ENCODE measurements at places on chromosomes 3 and 15.

GRCh38 chr15:57551715-57552677 lies 39.7 kb upstream of the MYZAP start:
- DNase-seq = no peak

DNA sequence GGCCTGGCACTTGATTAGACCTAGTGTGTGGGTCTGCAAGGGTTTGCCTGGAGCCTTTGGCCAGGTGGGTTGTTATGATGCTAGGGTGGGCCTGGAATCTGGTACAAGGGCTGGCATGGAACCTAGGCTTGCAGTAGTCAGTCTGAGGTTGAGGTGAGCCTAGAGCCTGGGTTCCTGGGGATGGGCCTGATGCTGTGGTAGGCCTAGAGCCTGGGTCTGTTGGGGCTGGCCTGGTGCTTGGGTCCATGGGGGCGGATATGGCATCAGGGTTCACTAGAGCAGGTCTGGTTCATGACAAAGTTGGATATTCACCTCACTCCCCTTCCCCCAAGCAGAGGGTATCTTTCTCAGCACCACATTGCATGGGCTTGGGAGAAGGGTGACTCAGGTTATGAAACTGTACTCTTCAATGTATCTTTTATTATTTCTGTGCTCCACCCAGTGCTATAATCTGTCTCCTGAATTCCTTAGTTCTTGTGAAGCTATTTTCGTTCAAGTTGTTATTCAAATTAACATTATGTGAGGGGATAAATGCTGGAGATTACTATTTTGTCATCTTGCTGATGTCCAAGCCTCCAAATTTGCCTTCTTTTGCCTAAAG lies 274.4 kb downstream of the NFKBIZ start:
- no peak for DNase-seq

DNA sequence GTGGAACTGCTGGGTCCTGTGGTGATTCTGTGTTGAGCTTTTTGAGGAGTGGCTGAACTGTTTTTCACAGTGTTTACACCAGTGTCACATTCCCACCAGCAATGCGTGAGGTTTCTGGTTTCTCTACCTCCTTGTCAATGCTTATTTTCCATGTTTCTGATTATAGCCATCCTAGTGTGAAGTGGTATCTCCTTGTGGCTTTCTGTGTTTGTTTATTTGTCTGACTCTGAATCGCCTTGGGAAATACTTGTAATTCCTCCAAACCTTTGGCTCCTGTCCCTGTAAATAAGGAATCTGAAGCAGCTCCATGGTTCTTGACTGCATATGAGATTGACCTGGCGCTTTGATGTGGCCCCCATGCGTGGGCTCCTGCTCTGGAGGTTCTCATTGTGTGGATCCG lies 20.6 kb downstream of the FAN1 start:
- DNase-seq = no peak

- DNase-seq = no peak
Measured at GRCh38 chr3:1783995-1784394, 314.7 kb upstream of the CNTN4 start.

DNA sequence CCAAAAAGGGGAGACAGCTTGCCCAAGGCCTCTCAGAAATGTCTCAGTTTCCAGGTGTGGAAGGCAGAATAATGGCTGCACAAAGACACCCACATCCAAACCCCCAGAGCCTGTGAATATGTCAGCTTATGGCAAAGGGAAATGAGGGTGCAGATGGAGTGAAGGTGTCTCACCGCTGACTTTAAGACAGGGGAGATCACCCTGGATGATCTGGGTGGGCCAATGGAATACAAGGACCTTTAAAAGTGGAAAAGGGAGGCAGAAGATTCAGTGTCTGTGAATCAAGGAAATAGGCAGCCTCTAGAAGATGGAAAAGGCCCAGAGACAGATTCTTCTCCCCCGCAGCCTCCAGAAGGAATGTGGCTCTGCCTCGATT lies 48.8 kb upstream of the ATP2B2 start:
- no peak for DNase-seq

- DNase-seq = no peak
Measured at GRCh38 chr3:10635446-10636076, 130.2 kb upstream of the ATP2B2 start.

GRCh38 chr3:115340586-115340985 lies 193.5 kb upstream of the ZBTB20 start:
- DNase-seq = no peak

- no peak for DNase-seq
Measured at GRCh38 chr3:126419886-126420786, 25.4 kb downstream of the CFAP100 start.

- DNase-seq = no peak
Measured at GRCh38 chr3:54780336-54780735, 147.5 kb downstream of the LRTM1 start.

GRCh38 chr3:17802950-17803349 lies 60.5 kb upstream of the TBC1D5 start:
- DNase-seq = no peak

- DNase-seq = no peak
Measured at GRCh38 chr3:52308308-52308707, 7.8 kb upstream of the DNAH1 start.

- no peak for DNase-seq
Measured at GRCh38 chr3:174356596-174356995, 502.5 kb upstream of the NAALADL2 start.

DNA sequence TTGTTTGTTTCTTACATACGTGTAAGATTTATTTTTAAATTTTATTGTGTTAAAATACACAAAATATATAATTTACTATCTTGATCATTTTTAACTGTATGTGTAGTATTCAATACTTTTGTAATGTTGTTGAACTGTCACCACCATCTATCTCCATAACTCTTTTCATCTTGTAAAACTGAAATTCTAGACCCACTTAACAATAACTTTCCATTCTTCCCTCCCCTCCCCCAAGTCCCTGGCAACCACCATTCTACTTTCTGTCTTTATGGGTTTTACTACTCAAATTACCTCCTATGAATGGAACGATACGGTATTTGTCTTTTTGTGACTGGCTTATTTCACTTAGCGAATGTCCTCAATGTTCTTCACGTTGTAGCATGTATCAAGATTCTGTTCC lies 262.1 kb upstream of the CHRM5 start:
- DNase-seq = no peak

GRCh38 chr3:187706971-187707370 lies 4.6 kb upstream of the RTP2 start:
- no peak for DNase-seq

- no peak for DNase-seq
Measured at GRCh38 chr15:58471348-58471747, 39.6 kb downstream of the LIPC start.

DNA sequence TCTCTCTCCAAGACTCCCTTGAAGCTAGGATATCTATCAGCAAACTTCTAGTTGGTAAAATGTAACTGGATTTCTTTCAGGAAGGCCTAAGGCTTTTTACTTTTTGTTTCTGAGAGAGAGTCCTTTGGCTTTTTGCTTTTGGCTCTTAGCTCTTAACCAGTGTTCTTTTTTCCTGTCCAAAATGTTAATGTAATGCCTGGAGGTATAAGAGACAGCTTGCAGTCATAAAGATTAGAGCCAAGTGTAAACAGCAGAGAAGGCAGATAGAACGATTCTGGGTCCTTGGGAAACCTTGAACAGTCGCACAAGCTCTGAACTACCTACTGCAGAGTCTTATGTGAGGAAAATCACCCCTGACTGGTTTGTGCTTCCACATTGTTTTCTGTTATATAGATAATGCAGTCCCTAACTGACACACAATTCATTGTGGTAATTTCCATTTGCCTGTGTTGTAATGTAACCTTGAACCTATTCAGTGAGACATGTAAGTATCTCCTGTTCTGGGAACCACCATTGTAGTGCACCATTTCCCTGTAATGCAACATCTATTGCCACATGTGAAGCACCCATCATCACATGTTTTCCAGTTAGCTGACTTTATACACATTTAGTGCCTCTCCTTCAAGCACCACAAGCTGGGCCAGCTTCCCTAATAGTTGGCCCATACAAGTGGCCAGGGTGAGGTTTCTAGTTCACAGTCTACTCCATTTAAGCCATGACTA lies 1311.9 kb downstream of the ROBO1 start:
- DNase-seq = no peak

- no peak for DNase-seq
Measured at GRCh38 chr3:187684880-187685279, 14.7 kb upstream of the SST start.

DNA sequence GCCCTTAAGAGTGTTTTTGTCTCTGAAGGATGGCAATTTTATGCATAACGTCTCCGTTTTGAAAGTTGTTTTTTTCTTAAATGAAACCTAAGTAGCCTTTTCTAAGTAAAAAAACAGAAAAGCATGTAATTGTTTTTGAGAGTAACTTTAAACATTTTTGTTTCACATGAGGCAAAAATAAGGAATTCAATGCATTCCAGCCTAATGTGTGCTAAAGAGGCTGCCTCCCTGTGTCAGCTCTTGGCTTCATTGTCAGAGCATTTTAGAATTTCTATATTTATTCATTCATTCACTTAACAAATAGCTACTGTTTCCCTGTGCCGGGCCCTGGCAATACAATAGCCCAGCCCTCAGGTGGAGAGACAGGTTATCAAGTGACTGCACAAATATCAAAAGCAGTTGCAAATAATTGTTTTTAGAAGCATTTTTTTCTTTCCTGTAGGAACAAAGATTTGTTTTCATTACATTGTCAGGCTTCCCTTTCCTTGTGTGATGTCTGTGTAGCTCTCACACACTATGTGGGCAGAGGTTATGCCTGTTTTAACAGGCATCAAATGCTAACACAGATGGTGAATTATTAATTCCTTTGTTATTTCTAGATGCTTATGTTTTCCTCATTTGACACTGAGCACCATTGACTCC lies 81.9 kb downstream of the CCK start:
- DNase-seq = no peak

GRCh38 chr3:14837878-14838258 lies 19.1 kb downstream of the FGD5 start:
- DNase-seq = no peak

- DNase-seq = no peak
Measured at GRCh38 chr3:8606701-8607231, 37.8 kb downstream of the SSUH2 start.

GRCh38 chr3:193764959-193765358 lies 172.0 kb downstream of the OPA1 start:
- no peak for DNase-seq

DNA sequence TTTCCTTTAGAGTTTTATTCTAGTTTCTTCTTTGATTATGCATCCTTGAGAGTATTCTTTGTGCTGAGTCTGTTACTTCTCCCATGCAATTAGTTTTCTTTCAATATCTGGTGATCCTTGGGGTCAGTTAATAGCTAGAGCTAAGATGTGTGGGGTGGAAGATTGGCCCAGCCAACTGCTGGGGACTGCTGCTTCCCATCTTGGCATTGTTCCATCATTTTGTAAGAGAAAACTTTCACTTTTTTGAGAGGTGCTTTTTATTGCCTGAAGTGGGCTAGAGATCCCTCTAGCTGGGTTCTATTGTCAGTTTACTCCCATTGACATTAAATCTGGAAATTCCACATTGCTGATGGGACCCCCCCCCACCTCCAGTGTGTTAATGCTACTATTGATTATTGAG lies 15.4 kb downstream of the BCL2L10 start:
- no peak for DNase-seq

GRCh38 chr15:79035814-79036213 lies 54.8 kb downstream of the RASGRF1 start:
- no peak for DNase-seq

DNA sequence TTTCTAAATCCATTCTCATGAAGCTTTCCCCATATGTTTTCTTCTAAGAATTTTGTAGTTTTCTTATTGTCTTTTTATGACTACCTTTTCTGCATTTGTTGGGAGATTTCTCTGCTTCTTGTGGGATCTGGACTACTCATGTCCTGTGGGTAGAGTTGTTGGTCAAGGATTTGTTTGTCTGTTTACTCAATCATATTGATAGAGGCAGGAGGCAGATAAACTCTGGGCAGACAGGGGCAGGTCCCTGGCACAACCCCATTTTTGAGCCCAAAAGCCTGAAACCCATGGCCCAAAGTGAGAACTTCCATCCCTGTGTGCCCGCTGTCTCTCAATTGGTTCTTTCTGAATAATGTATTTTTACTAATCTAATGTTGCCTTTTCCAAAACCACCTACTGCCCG lies 12.3 kb downstream of the PGBD4 start:
- DNase-seq = no peak

Data from esophagus squamous epithelium (tissue), 5 donors.